SK-N-MC (cell line): ENCODE measurements at places on chromosomes 11 and 22.
A peak's percentile ranks its signal among the peaks of the same experiment; 100 is the strongest.

DNA sequence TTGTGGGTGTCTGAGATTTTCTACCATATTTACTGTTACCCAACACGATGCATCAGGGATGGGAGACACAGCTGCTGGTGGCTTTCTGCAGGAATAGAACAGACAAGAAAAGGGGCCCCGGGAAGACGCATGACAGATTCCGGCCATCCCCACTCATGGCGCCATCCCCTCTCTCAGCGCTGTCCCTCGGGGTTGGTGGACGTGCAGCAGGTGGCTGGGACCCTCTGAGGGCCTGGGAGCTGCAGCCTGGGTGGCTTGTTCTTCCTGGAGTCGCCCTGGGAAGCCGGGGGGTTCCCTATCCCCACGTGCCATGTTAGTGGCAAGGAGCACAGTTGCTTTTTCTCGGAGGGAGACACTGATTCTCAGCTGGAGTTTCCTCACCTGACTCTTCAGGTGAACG lies 1123.3 kb downstream of the BRD1 start:
- no peak for DNase-seq

- DNase-seq = no peak
These were observed 241.6 kb downstream of the DLG2 start for GRCh38 chr11:85385547-85385946.

DNA sequence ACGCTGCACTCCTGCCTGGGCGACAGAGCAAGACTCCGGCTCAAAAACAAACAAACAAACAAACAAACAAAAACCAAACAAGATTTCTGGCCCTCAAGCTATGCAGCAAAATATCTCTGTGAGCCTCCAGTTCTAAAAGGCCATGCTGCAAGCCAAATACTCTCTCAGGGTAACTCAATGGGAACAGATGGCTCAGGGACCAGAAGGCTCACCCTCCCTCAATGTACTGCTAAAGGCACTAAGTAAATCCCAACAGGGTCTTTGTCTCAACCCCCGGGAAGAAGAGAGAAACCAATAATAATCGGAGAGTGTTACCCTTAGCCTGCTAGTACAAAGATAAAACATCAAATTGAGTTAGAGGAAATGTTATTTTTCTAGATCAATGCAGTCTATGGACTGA lies 119.7 kb upstream of the ZC3H12C start:
- DNase-seq = no peak

GRCh38 chr11:64850979-64851567 lies 6.6 kb upstream of the CDC42BPG start:
- DNase-seq = no peak

- no peak for DNase-seq
These were observed 32.7 kb downstream of the BRSK2 start for GRCh38 chr11:1422481-1422880.

GRCh38 chr11:20865161-20865560 lies 195.8 kb downstream of the NELL1 start:
- DNase-seq = no peak

GRCh38 chr22:46968848-46969247 lies 206.4 kb downstream of the TBC1D22A start:
- DNase-seq = no peak

DNA sequence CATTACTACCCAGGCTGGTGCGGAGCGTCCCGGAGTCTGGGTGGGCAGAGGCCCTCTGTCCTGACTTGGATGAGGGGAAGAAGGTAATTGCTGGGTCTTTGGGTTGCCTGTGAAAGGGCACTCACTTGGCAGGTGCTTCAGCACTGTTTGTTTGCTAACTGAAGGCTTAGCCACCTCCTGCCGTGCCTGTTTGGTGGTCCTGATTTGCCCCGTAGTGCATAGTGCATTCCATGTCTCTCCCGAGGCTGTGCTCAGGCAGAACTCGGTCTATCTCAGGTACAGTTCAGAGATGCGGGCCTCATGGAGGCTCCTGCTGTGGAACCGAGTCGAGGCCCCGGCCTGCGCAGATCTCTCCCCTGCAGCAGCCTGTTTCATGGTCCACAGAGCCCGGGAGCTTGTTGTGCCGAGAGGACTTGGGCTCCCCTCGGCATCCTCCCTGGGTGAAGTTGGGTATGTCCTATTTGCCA lies 146.2 kb downstream of the TBC1D22A start:
- no peak for DNase-seq

GRCh38 chr11:29578806-29579205 lies 438.0 kb downstream of the KCNA4 start:
- DNase-seq = no peak

DNA sequence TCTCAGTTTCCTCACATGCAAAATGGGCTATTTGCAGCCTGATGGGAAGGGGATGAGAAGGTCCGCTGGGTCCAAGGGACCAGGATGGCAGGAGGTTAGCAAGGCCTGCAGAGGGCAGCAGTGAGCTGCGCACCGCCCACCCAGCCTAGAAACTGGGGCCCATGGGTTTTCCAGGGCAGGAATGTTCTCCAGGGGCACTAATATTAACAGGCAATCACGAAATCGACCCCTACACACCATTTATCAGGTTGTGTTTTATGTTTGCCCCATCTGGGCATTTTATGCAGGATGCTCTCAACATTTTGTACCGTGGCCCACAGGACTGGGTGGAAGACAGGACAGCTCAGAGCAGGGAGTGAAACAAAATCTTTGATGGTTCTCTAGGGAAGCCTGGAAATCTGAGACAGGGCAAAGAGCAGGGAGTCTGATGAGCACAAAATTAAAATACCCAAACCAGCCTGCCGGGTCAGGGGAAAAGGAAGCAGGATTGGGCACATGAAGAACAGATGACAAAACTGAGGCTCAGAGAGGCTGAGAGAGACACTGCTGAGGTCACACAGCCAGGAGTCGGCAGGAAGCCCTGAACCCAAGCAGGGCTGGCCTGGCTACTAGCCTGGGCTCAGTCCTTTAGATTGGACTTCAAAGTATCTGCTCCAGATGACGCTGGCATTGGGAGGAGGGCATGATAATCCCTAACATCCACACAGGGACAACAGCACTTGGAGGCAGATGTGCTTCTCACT lies 1.6 kb upstream of the BCR start:
- DNase-seq = peak; percentile 20

- no peak for DNase-seq
These were observed 5.6 kb upstream of the SLC43A1 start for GRCh38 chr11:57521116-57521515.

GRCh38 chr11:8365216-8365941 lies 101.7 kb upstream of the LMO1 start:
- no peak for DNase-seq

- DNase-seq = no peak
These were observed 21.8 kb upstream of the CSF2RB start for GRCh38 chr22:36891646-36892045.

DNA sequence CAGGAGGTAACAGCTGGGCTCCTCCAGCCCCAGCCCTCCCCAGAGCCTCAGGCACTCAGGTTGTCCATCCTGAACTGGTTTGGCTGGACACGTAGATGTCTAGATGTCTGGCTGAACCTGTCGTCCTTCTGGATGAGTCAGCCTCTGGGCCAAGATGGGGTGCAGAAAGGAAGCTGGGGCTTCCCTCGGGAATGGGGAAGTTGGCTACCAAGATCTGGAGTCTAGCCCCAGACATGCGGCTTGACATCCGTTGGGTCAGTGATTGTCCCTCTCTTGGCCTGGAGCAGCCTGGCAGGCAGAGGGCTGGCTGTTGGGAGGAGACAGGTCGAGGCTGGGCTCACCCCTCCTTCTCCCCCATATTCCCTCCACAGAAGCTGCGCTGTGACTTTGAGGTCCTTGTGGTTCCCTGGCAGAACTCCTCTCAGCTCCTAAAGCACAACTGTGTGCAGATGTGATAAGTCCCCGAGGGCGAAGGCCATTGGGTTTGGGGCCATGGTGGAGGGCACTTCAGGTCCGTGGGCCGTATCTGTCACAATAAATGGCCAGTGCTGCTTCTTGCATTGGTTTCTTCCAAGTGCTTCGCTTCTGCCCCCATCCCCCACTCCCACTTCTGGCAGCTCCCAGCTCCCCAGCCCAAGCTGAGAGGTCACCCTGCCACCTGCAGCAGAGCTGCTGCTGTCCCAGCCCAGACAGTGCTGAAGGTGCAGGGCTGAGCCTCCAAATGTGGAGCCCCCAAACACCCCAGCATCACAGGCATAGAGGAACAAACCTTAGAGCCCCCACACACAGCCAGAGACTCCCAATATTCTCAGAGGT lies 1.3 kb downstream of the CST6 start:
- DNase-seq = no peak

DNA sequence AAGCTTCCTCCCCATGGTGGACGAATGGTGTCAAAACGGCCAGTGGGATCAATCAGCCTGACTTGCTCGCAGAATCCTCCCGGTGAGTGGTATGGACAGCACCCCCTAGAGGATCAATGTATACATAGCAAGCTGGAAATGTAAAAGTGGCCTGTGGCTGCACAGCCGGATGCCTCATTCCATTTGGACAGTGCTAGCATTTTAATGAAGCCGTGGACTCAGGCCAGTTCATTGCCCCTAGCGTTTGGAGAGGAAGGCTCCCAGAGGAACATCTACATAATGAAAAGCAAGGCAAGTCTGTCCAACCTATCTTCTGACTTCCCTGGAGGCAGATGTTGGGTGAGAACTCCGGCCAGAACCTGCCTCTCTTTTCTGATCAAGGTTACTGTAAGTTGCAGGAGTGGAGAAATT lies 942.3 kb downstream of the NTM start:
- DNase-seq = no peak

GRCh38 chr22:26182723-26183122 lies 13.5 kb downstream of the SEZ6L start:
- no peak for DNase-seq

DNA sequence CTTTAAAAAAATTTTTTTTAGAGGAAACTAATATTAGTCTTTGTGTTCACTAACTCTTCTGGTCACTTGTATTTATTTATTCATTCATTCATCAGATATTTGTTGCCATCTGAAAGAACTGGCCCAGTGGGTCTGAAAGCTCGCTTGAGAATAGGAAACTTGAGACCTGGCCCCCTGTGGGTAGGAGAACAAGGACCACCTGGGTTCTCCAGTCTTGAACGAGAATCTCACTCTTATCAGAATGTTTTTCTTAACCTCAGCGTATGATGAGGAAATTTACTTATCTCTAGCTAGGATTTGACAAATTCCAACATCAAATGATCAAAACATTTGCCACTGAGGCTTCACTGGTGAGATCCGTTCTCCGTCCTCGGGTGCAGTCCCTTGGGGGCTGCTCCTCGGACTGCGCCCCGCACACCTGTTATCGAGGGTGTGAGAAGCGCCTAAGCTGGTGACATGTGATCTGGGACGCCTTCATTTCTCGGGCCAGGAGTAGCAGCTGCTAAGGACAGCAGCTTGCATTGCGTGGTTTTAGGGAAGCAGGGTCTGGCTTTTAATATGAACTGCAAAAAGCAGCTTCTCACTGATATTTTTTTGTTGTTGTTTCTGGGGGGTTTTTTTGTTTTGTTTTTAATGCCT lies 6.3 kb downstream of the C22orf31 start:
- no peak for DNase-seq

- DNase-seq = no peak
These were observed 1.0 kb downstream of the SYCE3 start for GRCh38 chr22:50561401-50562358.

- DNase-seq = no peak
These were observed 21.6 kb upstream of the SLC36A4 start for GRCh38 chr11:93219440-93219839.

DNA sequence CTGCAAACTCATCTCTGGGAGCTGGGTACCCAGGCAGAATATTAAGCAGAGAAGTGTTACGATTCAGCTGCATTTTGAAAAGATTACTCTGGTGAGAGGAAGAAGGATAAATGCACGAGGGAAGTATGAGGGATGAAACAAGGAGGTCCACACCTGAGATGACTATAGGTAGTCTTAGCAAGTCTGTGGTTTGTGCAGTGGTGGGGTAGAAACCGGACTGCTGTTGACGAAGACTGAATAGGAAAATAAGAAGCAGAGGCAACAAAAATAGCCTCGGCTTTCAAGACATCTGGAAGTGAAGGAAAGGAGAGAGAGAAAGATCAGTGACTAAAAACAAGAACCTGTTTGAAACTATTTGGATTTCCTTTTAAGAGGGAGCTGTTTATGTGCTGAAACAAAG lies 810.8 kb downstream of the OPCML start:
- DNase-seq = no peak

GRCh38 chr11:86161837-86162236 lies 82.7 kb upstream of the EED start:
- no peak for DNase-seq

DNA sequence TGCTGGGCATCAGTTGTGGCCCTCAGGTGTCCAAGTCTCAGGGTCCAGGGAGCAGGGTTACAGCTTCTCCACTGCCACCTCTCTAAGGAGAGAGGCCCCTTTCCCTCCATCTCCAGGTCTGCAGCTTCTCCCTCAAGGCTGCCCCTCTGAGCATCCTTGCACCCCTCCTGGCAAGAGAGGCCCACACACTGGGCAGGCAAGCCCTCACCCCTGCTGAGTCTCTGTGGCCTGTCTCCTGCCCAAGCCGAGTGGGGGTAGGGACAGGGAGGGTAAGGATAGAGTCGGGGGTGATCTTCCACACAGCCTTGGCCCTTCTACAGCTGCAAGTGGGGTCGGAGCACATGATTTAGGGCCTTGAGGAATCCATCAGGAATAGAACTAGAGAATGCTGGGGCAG lies 76.6 kb downstream of the ST3GAL4 start:
- no peak for DNase-seq

- DNase-seq = no peak
These were observed at the start of gene SEC14L2 for GRCh38 chr22:30396871-30397655. Gene SEC14L2 (plus strand): TSS chr22:30397018. CDS start chr22:30397117, 99 bp downstream.

DNA sequence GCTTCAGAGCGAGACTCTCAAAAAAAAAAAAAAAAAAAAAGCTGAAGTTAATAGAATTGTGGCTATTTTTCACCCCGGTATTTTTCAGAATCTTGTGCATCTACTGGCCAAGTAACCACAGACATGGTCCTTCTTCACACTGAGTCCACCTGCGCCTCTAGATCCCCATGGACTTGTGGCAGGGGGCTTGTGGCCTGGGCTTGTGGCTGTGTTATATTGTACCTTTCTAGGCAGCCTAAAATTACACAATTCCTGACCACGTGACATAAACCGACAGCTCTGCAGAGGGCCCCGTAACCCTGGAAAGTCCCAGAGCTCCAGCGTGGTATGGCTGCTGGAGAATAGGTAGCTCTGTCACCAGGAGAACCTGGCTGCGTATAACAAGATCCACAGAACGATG lies 10.9 kb upstream of the NAALADL1 start:
- DNase-seq = no peak

- no peak for DNase-seq
These were observed 3.9 kb upstream of the ARFGAP3 start for GRCh38 chr22:42860968-42861367.

- DNase-seq = no peak
These were observed 6.5 kb downstream of the NNMT start for GRCh38 chr11:114302663-114303062.
